NCI-H1436 (cell line): ENCODE measurements at places on chromosomes 2 and 18.

DNA sequence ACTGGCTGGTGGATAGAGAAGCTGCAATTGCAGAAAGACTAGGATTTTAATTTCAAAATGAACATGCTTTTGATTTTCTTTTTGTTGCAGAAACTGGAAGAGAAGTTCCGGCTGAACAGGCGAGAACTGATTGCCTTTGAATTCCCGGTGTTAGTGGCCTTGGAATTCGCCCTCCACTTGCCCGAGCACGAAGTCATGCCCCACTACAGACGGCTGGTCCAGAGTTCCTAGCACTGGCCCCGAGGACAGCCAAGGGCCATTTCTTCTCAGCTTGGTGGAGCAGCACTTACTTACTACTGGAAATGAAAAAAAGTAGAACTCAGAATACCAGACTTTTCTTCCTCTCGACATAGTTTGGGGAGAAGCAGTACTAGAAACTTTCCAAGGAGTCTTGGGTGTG, 121.9 kb downstream of the CABLES1 start:
- no peak for DNase-seq

GRCh38 chr18:32010124-32010721, 8.4 kb upstream of the RNF125 start:
- DNase-seq = no peak

DNA sequence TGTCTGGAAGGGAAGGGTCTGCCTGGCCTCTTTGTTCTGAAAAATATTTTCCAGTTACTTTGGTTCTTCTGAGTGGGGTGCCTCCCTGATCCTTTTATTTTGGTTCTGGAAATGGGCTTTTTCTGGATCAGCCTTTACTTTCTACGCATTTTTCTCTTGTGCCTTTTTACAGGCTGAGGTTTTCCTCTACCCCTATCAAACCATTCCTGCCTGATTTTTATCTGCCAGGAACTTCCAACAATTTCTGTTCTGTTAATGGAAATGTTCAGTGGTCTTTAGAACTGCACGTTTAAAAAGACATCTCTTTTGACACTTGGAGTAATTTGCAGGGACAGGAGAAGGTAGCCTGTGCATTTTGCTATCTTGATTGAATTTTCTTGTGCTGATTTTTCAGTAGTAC, 113.8 kb downstream of the ARHGAP28 start:
- no peak for DNase-seq

DNA sequence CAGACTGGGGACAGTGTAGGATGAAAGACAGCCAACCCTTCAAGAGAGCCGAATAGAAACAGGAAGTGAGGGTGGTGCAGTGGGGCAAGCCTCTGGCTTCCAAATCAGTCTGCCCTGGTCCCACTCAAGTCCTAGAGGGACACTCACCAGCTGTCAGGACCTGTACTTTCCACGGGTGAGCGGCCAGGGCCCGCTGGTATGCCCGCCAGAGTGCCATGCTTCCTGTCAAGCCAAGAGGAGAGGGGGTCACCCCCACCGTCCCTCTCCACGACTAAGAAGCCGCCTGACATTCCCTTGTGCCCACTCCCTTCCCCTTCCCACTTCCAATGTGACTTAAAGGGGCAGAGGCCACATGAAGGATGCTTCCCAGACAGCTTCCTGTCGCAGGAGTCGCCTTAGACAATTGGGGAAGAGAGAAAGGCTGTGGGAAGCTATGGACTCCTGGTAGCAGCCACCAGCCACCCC, 564 bp downstream of the MPV17 start:
- DNase-seq = no peak

- no peak for DNase-seq
Observed at GRCh38 chr2:234249873-234250272, 199.4 kb downstream of the SPP2 start.

DNA sequence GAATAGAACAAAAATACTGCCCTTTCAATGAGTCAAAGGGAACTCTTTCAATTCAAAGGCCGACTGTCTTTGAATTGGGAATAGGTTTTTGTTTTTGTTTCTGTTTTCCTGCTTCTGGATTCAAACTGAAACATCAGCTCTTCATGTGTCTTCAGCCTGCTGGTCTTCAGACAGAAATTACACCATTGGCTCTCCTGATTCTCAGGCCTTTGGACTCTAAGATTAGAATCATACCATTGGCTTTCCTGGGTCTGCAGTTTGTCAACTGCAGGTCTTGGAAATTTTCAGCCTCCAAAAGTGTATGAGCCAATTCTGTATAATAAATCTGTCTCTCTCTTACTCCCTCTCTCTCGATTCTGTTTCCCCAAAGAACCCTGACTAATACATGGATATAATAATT, 31.1 kb downstream of the CTLA4 start:
- no peak for DNase-seq

DNA sequence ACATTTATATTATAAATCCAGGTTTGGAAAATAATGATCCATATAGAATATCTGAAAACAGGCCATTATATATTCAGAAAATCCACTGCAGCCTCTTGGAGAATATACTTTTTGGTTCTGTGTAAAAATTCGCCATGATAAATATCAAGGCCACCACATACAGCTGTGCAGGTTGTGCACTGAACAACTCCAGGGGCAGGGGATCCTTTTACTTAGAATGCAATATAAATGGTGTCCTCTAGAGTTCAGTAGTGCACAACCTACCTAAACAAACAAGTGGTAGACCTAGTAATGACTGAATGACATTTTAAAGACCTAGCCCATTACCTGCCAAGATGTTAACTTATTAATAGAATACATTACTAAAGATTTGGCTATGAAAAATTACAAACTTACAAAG, 22.4 kb downstream of the MOGAT1 start:
- DNase-seq = no peak

GRCh38 chr18:37742436-37742835, 176.8 kb upstream of the CELF4 start:
- no peak for DNase-seq

- DNase-seq = no peak
Observed at GRCh38 chr2:96494188-96494587, 11.0 kb downstream of the NEURL3 start.

- peak; percentile 16 for DNase-seq
Observed at GRCh38 chr2:5915881-5916310, 223.7 kb downstream of the SOX11 start.

DNA sequence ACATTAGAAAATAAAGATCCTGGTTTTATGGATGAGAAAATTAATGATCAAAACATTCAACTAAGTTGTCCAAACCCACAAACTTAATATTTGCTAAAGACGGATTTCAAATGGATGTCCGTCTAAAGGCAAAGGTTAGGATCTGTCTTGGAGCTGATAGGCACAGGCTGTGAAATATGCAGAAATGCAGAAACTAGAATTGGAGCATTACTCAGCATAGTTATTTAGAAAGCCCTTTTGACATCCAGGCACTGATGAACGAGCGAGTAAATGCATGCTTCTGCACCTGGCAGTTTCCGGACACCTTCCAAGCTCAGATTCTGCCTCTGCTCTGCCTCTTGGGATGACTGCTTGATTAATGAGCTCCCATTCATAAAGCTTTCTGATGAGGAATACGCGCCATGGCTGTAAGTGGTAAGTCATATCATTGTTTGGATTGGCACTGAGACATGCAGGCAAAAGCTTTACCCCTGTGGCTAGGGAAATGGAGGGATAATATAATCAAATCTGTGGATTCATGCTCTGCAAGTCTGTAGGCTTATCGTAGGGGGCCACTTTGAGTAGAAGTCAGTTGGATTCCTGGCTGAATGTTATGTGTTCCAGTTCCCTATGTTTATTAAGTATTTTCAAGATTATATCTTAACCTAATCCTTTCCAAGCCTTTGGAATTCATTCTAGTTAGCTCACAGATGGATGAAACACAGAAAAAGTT, 2176.3 kb upstream of the CELF4 start:
- DNase-seq = peak; percentile 82
